ENCODE measurements at places on chromosomes 12 and 14.

DNA sequence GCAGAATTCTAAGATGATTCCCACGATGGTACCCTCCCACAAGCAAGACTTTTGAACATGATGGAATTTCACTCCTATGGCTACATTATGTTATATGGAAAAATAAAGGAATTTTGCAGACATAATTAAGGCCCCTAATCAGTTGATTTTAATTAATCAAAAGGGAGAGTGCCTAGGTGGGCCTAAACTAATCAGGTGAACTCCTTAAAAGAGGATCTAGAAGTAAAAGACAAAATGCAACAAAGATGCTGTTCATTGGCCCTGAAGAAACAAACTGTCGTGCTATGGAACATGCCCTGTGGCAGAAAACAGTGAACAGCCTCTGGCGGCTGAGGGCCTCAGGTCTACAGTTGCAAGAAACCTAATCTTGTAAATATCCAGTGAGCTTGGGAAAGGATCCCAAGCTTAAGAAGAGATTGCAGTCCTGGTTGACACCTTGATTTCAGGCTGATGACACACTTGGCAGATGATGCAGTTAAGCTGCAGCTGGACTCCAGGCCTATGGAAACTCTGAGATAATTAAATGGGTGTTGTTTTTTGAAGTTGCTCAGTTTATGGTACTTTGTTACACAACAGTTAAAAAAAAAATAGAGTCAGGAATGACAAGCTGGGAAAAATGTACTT lies 13.8 kb downstream of the TMCC3 start:
- DNase-seq = no peak

GRCh38 chr14:99930420-99931274 lies 134.6 kb upstream of the EVL start:
- no peak for DNase-seq

DNA sequence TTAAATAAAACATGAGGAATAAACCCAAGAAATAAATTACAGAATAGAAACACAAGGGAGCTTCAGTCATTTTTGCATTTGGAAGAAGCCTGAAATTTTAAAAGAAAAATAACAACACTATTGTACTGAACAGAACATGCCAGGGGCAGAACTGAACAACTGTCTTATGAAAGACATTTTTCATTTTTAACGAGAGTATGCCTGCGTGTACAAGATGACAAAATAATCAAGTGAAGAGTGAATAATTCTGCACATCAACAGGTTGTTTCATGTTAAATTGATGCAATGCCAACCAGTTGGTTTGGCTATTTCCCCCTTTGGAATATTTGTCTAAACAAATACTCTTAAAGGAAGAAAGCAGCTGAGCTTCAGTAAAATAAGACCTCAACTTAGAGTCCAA lies 103.3 kb upstream of the BTG1 start:
- DNase-seq = no peak

GRCh38 chr14:85948153-85948552 lies 418.2 kb downstream of the FLRT2 start:
- DNase-seq = no peak

- no peak for DNase-seq
Measured at GRCh38 chr12:6916426-6917200, 2.2 kb downstream of the ENO2 start.

GRCh38 chr12:111178181-111179081 lies 190.5 kb downstream of the PHETA1 start:
- no peak for DNase-seq

GRCh38 chr12:61282790-61283575 lies 977.2 kb upstream of the USP15 start:
- no peak for DNase-seq

DNA sequence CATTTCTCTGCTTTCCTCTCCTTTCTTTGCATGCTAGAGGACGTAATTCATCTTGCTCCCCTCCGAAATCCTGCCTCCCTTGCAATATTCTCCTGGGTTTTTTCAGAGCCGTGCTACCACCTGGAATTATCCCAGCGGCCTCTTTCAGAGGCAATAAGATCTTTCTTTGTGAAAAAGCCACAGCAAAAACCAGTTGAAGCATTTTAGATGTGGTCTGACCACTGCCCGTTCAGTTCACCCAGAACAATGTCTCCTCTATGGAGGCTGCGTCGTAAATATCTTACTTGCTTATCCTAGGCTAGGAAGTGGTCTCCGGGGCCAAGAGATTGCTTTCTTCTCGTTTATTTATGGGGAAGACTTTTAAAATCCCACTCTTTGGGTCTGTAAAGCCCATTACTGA lies 85.8 kb downstream of the TBX5 start:
- no peak for DNase-seq

- no peak for DNase-seq
Measured at GRCh38 chr14:80167793-80168448, 43.4 kb downstream of the DIO2 start.

GRCh38 chr12:89351489-89352241 lies 636 bp downstream of the DUSP6 start:
- DNase-seq = peak; percentile 60

- no peak for DNase-seq
Measured at GRCh38 chr14:34256223-34256622, 205.8 kb downstream of the SPTSSA start.

- DNase-seq = no peak
Measured at GRCh38 chr12:123732251-123732650, 20.1 kb downstream of the ATP6V0A2 start.

- DNase-seq = no peak
Measured at GRCh38 chr12:130075497-130076076, 86.7 kb upstream of the FZD10 start.

GRCh38 chr12:68043435-68043834 lies 54.2 kb downstream of the IFNG-AS1 start:
- no peak for DNase-seq

GRCh38 chr12:26158078-26158764 lies 33.4 kb upstream of the BHLHE41 start:
- DNase-seq = no peak

DNA sequence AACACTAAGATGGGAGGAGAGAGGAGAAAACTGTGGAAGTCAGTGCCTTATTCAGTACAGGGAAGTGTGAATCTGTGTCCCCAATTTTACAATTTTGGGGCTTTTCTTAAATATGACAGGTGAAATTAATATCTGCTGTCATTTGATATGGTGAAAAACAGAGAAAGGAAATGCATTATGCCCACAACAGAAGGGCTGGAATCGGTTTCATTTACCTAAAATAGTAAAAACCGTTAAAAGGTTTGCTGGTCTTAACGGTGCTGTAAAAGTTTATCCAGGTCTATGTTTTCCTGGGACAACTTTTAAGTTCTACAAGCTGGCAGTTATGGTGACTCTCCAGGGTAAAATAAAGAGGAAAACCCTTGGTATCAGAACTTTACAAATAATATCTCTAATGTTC lies 310.8 kb downstream of the FUT8 start:
- DNase-seq = no peak

GRCh38 chr14:77640756-77641533 lies 24.5 kb upstream of the SPTLC2 start:
- DNase-seq = no peak

DNA sequence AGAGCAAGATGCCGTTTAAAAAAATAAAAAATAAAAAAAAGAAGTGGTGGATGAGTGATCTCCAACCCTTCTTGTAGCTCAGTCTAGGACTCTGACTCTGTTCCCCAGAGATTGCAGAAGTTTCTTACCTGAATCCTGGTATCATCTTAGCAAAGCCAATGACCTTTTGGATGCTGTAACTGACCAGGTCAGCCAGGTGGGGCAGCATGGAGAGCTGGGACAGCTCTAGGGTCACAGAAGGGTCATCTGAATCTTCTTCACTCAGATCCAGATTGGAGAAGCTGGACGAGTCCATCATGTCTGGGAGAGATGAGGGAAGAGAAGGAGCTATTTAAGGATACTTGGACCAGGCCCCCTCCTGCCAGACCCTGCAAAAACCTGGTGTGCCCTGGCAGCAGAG lies 35.8 kb upstream of the HDAC7 start:
- no peak for DNase-seq

GRCh38 chr12:78753058-78753457 lies 111.5 kb upstream of the SYT1 start:
- no peak for DNase-seq
